Activated T-helper 17 cell treated with anti-CD3 and anti-CD28 coated beads, Interleukin-2, amount 50 U/mL, for 72 hours (primary cell): ENCODE measurements at places on chromosomes 4 and X. TPM values are rescaled to one million over a fixed set of nuclear protein-coding genes. Genes with fewer than 3 reads are reported as not detected.

DNA sequence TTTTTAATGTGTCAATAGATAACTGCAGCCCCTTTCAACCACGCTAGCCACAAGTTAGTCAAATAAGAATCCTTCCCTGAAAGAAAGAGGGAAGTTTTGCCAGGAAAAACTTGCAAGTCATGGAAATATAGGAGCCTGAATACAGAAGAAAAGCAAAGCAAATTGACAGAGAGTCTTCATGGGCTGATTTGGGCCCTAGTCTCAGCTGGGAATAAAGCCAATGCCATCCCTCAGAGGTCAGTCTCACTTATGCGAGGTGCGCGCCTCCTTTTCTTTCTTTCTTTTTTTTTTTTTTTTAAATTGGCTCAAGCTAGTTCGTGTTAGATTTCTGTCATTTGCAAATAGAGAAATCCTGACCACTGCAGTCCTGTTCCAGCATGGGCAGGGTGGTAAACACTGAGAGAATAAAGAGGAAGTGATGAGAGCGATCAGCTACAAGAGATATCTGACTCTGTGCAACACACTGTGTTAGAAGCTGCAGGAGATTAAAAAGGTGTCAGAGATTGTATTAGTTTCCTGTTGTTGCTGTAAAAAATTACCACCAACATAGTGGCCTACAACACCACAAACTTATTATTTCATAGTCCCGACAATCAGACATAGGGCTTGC lies 299.7 kb downstream of the LDB2 start:
- ATAC-seq = no peak

- ATAC-seq = no peak
Measured at GRCh38 chrX:21645431-21645830, 12.7 kb downstream of the KLHL34 start.

GRCh38 chr4:138389976-138390685 lies 148.0 kb upstream of the SLC7A11 start:
- ATAC-seq = no peak

Gene CC2D2A
- total RNA-seq = not detected

DNA sequence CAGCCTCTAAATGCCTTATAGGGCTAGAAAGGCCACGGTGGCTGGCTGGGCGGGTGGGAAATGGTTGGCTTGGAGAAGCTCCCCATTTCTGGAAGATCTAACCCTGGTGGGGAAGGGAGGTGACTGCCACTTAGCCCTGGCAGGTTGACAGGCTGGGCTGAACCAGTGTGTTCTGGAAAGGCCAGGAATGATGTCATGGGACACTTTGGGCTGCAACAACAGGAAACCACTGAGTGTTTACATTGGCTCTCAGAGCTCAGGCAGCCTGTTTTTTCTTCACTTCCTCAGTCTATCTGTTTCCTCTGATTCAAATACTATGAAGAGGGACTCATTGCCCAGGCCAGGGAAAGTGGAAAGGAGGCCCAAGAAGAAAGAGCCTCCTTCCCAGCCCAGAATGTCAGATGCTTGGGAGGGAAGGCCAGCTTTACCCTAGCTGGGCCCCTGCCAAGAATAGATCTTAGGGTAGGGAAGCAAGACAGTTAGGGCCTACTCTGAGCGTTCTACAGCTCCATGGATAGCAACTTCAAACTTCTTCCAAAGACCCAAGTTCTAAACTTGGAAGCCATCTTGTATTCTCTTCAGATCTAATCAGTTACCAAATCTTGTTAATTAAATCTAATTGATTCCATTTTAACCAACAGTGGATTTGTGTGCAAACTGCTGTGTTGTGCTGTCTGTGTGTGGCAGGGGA lies 65.8 kb upstream of the MSN start:
- peak; percentile 79 for ATAC-seq

- ATAC-seq = no peak
Measured at GRCh38 chr4:181569553-181569952, 673.6 kb upstream of the TENM3 start.
